NCI-H524 (cell line): ENCODE measurements at places on chromosomes 5 and 9.

GRCh38 chr9:120882935-120883607 lies 6.1 kb upstream of the PHF19 start:
- DNase-seq: no peak

DNA sequence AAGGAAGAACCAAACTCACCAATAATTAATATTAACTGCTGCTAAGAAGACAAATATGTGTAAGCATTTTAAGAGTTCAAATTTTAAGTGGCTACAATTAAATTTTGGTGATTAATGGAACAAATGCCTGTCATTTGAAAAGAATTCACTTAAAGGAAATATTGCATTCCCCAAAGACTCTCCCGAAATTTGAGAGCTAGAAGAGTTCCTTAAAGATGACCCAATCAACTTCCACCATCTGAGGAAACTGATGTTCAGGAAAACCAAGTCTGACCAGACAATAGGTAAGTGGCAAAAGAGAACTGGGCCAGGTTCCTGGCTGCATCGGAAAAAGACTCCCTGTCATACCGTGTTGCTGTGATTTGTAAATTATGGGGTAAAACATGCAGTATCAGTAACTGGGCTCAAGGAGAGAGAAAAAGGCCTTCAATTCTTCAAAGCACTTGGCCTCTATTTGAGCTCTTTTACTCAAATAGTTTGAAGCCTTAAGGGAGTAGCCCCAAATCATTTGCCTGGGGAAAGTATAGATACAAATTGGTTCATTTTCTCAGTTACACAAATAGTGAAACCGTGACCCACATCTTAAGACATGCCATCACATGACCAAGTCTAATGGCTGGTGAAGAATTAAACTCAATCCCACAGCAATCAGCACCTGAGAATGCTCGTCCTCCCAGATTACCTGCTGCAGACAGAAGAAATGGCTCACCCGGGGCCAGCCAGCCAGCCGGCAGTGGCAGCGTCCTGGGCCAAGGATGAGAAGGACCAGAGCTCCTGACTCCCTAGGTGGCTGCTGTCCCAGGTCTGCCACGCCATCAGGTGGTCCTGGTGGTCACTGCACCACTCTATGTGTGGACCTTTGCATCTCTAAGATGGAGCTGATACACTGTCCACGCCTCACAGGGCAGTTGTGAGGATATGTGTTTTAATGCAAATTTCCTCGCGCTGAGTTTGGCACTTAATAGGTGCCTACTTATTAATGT lies 162.9 kb downstream of the TTLL11 start:
- DNase-seq: peak; percentile 40

DNA sequence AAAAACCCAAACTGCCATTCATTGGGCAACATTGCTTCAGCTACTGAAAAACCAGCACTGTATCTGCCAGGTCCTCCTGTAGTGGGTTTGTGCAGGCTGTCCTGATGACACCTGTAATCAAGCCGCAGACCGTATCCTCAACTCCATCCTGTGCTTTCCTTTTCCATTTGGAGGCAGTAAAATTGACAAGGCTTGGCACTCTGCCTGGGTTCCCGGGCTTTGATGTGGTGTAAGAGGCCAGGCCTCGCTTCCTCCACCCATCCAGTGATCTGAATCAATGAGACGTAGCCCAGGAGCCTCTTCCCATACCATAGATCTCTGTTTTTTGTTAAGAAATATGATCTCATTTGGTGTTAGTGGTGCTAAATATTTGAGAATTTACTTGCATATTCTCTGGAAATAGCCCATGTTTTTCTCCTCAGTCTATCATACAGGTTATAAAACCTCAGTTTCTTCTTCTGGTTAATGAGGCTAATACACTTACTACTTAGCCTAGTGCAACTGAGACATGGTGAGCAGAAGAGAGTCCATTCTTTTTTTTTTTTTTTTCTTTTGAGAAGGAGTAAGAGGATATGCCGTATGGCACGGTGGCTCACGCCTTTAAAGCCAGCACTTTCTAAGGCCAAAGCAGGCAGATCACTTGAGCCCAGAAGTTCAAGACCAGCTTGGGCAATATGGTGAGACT lies 34.8 kb downstream of the LSM11 start:
- no peak for DNase-seq

- DNase-seq: peak; percentile 28
These were observed 51.4 kb upstream of the DAB2IP start for GRCh38 chr9:121599872-121600585.

- DNase-seq: no peak
These were observed 840.4 kb downstream of the MAT2B start for GRCh38 chr5:164345853-164346252.

DNA sequence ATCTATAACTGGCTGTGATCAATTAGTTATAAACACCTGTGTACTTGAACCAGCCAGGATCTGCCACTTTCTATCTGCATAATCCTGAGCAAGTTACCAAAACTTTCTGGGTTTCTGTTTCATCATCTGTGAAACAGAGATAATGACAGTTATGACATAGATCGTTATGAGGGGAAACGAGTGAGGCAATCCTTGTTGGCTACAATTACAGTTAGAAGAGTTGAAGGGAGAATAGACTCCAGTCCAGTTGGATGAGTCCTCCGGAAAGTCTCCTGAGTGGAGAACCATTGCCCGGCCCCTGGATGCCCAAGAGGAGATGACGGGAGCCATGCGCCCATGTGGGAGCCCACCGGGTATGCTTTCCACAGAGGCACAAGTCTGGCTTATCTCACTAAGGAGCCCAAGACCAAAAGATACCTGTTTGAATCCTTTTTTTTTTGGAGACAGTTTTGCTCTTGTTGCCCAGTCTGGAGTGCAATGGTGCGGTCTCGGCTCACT lies 4.5 kb downstream of the PDE6A start:
- DNase-seq: no peak

- DNase-seq: no peak
These were observed 2.5 kb downstream of the PMPCA start for GRCh38 chr9:136412962-136413361.

DNA sequence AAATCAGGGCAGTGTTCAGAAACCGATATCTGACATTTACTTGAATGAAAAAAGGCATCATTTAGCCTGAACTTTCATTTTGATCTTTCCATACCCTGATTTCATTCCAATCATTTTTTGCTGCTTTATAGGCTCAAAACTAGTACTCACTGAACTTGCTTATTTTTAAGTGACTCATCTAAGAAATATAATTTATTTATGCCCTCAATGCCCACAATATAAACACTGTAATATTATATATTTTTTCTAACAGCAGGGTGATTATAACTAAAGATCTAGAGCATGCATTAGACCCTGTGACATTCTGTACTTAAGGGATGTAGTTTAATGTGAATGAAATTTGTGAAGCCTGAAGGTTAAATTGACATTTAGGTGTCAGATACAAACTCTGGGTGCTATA lies 446.1 kb upstream of the CDH10 start:
- DNase-seq: no peak

DNA sequence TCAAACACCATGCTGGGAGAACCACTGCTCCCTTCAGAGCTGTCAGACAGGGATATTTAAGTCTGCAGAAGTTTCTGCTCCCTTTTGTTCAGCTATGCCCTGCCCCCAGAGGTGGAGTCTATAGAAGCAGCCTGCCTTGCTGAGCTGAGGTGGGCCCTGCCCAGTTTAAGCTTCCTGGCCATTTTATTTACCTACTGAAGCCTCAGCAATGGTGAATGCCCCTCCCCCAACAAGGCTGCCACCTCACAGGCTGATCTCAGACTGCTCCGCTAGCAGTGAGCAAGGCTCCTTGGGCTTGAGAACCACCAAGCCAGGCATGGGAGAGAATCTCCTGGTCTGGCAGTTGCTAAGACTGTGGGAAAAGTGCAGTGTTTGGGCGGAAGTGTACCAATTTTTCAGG lies 205.5 kb upstream of the PTGER4 start:
- DNase-seq: no peak
